Upper lobe of left lung (tissue), 6 donors: ENCODE measurements at places on chromosomes 1 and 21. TPM values are rescaled to one million over a fixed set of nuclear protein-coding genes. Genes with fewer than 3 reads are reported as not detected.

MOB3C gene
- total RNA-seq = 21.8 TPM

DNA sequence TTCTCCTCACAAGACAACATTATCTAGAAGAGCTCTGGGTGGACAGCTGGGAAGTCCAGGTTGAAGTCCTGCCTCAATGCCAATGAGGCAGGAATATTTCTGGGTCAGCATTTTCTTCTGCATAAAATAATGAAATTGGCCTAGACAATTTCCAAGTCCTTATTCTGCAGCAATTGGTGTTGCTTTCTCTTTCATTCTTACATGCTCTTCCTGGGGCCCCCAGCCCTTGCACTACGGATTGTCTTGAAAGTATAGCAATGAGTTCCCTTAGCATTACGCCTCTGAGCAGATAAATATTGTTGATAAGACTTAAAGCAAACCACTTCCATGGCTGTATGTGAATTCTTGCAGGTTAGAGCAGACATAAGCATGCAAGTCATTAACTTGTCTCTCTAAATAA lies 188.5 kb downstream of the TGFBR3 start:
- no peak for DNase-seq

- DNase-seq = peak; percentile 53
Observed at GRCh38 chr1:67955591-67955990, 94.8 kb downstream of the DIRAS3 start.

GRCh38 chr1:164685266-164686035 lies 126.5 kb downstream of the PBX1 start:
- no peak for DNase-seq

DNA sequence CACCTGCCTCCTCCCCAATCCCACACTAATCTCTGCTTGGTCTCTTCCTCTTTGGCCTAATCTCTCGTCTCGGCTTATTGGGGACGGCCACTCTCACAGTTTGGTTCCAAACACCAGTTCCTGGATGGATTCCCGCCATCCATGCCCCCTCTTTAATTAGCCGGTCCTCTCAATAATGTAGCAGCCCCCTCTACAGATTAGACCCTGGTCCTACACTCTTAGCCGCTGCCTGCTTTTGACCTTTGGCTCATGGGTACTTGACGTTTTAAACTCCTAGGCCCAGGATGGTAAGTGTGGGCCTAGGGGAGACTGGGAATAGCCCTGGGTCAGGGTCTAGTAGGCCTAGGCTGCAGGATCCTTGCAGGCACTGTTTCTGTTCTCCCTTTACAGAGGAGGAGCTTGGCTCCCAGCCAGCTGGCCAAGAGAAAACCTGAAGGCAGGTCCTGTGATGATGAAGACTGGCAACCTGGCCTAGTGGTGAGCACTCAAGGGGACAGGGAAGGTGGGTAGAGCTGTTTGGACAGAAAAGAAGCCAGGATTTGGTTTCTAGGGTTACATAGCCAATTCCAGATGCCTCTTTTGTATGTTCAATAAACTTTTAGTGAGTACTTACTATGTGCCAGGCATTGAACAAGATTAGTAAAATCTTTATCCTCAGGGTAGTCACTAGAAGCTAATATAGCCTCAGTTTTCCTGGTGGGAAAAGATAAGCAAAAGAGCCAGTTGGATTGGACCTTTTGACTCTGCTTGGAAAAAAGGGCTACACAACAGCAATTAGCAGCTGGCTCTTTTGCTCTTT lies 758 bp downstream of the RAD54L start:
- DNase-seq = no peak

DNA sequence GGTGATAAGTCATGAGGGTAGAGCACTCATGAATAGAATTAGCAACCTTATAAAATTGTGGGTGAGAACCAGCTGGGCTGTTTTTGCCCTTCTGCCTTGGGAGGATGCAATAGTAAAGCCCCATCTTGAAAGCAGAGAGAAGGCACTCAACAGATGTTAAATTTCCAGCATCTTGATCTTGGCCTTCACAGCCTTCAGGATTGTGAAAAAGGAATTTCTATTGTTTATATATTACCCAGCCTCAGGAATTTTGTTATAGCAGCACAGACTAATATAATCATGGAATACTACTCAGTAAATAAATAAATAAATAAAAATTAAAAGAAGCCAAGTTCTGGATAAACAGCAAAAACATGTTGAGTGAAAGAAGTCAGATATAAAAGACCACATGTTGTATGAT lies 175.2 kb downstream of the KCNT2 start:
- DNase-seq = no peak

USP21 gene
- total RNA-seq = 14.1 TPM

DNA sequence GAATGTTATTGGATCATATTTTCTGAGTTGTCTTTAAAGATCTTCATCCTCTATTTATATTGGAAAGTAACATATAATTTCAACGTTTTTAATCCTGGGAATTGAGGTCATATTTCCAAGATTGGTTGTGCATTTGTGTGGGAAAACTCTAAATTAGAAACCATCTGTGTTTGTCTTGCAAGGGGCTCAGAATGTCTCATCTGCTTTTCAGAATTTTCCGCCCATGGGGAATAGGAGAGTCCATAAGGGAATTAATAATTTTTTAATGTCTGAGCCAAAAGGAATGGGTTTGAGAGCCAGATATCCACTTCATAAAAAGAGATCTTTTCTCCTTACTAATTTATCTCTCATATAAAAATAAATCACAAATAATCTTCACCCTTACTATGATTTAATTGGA lies 84.8 kb upstream of the MAP1LC3C start:
- no peak for DNase-seq

GRCh38 chr1:214464445-214465287 lies 86.7 kb downstream of the PTPN14 start:
- peak; percentile 53 for DNase-seq

DNA sequence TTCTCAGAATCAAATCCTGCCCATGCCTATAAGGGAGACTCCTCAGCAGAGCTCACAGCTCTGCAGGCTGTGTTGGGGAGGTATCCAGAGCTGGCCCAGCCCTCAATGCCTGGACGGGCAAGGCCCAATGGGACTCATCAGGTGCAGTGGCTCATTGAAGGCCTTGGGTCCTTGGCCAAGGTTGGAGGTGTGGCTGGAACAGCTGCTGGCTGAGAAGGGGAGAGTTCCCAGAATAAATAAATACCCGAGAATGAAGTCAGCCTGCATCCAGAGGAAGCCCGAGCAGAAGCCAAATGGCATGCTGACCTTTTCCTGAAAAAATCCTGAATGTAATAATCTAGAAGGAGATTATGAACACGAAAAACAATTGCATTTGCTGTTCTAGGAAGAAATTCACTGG lies 25.2 kb upstream of the IKBKE start:
- DNase-seq = no peak

- peak; percentile 43 for DNase-seq
Observed at GRCh38 chr1:181149326-181150125, 61.0 kb downstream of the IER5 start.

DNA sequence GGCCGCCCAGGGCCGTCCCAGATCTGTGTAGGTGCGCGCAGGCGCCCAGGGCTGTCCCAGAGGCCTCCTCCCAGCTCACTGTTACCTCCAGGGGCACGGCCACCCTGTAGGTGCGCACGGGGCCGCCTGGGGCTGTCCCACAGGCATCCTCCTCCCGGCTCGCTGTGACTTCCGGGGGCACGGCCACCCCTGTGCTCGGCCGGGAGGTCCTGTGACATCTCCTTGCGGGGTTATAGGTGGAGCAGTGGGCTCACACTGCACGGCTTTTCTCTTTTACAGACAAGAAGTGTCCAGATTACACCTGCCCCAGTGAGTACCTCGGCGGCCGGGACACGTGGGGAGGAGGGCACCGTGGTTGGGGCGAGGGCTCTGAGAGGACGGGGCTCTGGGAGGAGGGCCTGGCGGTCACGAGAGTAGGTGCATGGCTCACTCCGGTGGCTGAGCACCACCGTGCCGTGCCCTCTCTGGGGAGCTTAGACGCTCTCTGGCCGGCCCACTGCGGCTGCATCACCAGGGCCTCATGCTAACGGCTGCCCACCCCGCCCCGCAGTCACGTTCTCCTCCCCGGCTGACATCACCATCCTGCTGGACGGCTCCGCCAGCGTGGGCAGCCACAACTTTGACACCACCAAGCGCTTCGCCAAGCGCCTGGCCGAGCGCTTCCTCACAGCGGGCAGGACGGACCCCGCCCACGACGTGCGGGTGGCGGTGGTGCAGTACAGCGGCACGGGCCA lies 21.4 kb downstream of the COL6A1 start:
- peak; percentile 84 for DNase-seq

DNA sequence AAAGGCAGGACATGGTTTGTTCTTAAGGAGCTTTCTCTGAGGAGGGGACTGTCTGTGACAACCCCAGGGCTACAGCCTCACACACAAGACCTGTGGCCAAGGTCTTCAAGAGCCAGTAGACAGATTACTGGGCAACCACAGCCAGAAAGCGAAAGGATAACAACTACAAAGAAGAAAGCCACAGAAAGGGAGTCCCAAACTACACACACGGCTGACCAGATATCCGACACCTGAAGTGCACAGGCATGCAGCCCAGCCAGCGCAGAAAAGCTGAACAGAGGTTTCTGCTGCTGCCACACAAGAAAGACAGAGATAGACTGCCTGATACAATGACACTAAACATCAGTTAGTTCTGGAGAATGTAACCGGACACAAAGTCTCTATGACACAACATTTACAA lies 21.4 kb upstream of the NADK start:
- DNase-seq = no peak

GRCh38 chr1:204692841-204693356 lies 7.4 kb upstream of the LRRN2 start:
- DNase-seq = no peak

AGT gene
- 2.0 TPM for total RNA-seq

TSPEAR gene
- total RNA-seq = 0.14 TPM

DNA sequence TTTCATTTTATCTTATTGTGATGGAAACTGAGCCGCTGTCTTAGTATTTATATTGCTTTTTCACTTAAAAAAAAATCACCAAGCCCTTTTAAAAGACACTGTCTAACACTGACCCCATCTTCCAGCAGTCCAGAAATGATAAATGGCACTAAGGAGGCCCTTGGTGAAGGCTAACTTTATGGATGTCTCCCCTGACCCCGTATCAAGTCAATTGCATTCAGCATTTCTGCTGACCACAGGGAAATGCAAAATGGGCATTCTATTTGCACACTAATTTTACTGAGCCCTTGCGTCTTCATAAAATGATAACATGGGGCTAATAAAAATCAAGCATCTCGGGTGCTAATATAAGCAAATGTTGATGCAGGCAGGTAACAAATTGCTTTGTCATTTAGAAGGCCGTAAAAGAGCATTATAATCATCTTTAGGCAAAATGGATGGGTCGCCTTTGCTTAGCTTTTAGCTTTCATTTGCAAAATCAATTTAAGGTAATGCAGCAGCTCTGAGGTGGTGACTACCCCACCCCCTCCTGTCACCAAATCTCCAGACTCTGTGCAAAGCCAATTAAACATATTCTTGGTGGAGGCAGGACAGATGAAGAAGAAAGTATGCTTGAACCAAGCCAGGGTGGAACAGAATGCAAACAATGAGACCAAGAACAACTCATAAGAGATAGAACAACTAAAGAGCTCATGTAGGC lies 110.8 kb downstream of the BEND5 start:
- DNase-seq = no peak

AVPR1B gene
- total RNA-seq = not detected

- DNase-seq = no peak
Observed at GRCh38 chr1:90107990-90108389, 113.1 kb downstream of the ZNF326 start.

DNA sequence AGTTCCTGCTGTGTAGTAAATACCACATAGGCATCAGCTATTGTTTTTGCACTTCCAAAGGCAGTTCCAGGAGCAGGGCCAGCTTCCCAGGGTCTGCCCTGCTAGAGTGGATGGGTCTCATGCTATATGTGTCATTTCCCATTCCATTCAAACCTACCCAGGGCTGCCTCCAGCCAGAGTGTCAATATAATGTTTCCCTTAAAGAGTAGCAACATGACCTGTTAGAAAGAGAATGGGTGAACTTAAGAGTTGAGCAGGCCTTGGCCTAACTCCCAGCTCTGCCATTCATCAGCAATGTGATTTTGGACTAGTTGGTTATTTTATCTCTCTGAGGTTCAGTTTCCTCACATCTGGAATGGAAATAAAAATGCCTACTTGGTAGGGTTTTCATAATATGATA lies 44.9 kb downstream of the RAB3B start:
- DNase-seq = no peak

GRCh38 chr1:118321840-118322239 lies 136.8 kb upstream of the SPAG17 start:
- no peak for DNase-seq

DSTYK gene
- 8.4 TPM for total RNA-seq

GRCh38 chr1:96880626-96881025 lies 159.0 kb downstream of the PTBP2 start:
- no peak for DNase-seq

- no peak for DNase-seq
Observed at GRCh38 chr1:205582471-205583291, 49.1 kb downstream of the ELK4 start.

DNA sequence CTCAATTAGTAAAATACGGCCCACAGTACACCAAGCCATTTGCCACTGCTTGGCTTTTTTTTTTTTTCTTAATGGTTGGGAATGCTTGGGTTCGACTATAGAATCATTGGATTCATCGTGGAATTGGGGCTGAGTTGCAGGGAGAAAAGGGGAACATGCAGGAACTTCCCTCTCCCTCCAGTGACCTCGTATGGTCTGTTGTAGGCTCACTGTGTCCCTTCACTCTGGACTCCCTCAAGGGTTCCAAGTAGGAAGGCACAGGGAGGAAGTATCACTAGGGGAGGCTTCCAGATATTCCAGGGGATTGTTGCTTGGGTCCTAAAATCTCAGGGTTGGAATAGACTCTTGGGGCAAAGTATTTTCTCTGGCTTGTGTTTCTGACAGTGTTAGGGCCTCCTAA lies 24.5 kb downstream of the PPFIA4 start:
- no peak for DNase-seq

- no peak for DNase-seq
Observed at GRCh38 chr1:215845234-215845891, 278.3 kb downstream of the KCTD3 start.
